ENCODE measurements at places on chromosomes 13 and 19.

- DNase-seq = no peak
Observed at GRCh38 chr13:25819856-25820530, 231.8 kb downstream of the SHISA2 start.

DNA sequence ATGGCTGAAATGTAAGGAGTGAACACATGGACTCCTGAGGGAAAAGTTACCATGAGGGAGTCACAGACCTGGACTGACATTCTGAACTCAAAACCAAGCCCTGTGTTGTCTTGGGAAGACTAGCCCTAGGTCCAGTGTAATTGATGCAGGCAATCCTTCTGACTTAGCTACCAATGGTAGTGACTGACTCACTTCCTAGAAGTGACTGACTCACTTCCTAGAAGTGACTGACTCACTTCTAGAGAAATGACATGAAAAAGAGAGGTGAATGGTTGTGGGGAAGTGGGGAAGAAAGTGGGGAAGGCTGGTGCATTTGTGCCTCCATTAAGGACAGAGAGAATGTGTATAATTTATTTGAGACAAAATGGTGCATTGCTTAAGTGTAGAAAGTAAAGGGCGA lies 49.9 kb downstream of the EDNRB start:
- DNase-seq = no peak

GRCh38 chr19:50803633-50804419 lies 13.6 kb downstream of the ACP4 start:
- DNase-seq = no peak

GRCh38 chr13:109650861-109651260 lies 135.5 kb downstream of the IRS2 start:
- DNase-seq = no peak

- no peak for DNase-seq
Observed at GRCh38 chr19:10737722-10738121, 19.8 kb downstream of the DNM2 start.
